ENCODE measurements at places on chromosomes 7 and 10.

DNA sequence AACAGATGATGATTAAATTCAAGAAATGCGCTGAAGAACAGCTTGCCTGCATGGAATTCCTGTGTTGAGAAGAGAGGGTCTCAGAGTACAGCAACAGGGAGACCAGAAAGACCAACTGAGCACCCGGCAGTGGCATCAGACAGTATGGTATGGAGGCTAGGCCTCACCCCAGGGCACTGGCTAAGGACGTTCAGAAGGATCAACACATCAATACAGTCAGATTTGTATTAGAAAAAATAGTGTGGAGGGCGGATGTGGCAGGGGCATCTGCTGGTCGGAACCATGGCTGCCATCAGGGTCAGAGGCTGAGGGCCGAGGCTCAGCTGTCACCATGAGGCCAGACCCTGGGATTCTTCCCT is 142.1 kb downstream of the ADARB2 start:
- DNase-seq = no peak

DNA sequence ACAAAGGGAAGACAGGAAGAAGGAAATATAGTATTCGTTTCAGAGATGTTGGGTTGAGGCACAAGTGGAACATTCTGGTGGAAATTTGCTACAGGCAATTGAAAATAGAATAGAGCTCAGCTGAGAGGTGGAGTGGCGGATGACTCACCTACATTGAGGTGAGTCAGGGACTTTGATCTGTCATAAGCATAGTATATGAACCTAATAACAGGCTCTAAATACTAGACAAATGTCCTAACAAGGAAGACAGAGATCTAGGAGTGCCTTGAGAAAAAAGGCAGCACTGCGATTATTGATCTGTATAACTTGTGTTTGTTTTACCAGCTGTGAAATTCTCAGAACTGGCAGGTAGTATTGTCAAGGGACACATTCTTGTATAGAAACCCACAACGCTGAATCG is 907 bp upstream of the IFRD1 start:
- DNase-seq = peak; percentile 42

DNA sequence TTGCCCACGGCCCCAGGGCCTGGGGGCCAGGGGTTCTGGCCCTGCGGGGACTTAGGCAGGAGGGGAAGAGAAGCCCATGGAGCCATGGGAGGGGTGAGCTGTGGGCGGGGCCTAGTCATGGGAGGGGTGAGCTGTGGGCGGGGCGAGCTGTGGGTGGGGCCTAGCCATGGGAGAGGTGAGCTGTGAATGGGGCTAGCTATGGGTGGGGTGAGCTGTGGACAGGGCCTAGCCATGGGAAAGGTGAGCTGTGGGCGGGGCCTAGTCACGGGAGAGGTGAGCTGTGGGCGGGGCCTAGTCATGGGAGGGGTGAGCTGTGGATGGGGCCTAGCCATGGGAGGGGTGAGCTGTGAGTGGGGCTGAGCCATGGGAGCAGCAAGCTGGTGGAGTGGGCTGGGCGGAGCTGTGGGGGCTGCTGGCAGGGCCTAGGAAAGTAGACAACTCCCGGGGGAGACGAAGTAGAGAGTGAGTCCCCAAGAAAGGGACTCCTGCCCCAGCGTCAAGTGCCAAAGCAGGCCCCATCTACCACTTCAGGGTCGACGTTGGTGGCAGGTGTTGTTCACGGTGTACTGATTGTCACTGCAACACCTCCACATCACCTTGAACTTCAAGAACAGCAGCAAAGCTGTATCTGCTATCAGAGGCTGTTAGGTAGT is 19.2 kb upstream of the TTYH3 start:
- DNase-seq = peak; percentile 63

- peak; percentile 72 for DNase-seq
Measured at GRCh38 chr10:11424456-11425295, 186.8 kb downstream of the USP6NL start.

DNA sequence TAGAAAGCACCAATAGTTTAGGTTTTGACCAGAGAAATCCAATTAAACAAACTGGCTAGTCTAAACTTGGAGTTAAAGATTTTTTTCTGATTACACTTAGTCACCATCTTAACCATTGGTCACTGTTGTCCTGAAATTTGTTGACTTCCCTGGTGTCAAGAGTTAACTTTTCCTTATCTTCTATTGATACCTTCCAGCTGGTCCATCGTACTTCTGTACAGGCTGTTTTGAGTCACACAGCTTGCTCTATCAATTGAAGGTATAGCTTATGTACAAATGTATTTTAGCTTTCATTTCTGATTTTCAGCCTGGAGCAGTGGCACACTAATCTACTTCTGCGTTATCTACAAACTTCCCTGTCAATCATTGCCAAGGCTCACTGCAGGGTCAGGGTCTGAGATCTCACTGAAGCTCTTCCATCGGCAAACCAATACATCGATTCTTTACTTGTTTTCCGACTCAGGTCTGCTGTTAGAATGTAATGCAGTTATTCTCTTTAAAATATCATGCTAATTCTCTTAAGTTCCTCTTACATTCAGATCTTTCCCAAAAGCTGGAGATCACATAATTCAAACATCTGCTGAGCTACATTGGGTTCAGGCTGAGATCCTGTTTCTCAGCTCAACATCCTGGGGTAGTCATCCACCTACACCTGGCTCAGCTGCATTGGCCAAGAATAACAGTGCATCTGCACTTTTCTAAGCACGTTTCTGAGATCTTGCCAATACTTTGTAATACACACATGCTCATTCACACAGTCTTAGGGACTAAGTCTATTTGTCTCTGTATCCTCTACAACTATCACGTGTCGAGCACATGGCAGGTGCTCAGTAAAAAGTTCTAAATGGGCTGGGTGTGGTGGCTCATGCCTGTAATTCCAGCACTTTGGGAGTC is 11.3 kb downstream of the MRPS33 start:
- no peak for DNase-seq

DNA sequence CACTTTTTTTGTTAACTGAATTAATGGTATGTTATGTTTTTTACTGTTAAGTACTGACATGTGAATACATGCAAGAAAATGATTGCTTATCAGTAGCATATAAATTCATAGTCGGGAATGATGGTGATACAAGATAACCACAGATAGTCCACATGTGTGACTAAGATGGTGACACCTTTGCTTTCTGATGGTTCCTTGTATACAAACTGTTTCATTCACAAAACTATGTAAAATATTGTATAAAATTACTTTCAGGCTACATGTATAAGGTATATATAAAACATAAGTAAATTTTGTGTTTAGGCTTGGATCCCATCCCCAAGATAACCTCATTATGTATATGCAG is 10.0 kb downstream of the CISD1 start:
- no peak for DNase-seq

DNA sequence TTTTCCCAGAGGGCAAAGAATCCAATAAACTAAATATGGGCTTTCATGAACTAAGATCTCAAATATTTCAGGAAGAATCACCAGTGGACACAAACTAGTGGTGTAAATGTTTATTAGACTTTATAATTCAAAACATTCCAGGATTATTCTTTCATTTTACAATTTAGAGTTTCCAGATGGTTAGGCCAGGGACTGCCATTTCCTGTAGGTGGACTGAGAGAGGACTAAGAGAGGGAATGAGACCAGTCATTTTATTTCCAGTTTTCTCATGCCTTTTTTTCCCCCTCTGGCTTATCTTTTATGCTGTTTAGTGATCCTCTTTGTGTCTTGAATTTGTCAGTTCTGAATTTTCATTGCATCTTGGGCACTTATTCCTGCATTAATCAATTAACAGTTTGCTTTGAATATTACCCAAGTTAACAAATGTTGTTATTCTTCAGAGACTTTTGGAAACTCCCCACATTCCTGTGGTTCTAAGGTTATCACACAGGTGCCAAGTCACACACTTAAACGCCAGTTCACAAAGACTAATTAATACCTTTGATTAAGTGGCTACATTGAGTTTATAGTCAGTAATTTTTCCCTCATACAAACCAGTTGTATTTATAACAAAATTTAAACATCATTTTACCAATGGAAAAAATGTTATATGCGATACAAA is 12.3 kb downstream of the CISD1 start:
- no peak for DNase-seq

GRCh38 chr7:153675131-153675530 is 377.1 kb upstream of the DPP6 start:
- no peak for DNase-seq

GRCh38 chr7:139186146-139186545 is 44.9 kb upstream of the UBN2 start:
- no peak for DNase-seq

- peak; percentile 49 for DNase-seq
Measured at GRCh38 chr10:98028168-98028770, 2.2 kb downstream of the CRTAC1 start.

DNA sequence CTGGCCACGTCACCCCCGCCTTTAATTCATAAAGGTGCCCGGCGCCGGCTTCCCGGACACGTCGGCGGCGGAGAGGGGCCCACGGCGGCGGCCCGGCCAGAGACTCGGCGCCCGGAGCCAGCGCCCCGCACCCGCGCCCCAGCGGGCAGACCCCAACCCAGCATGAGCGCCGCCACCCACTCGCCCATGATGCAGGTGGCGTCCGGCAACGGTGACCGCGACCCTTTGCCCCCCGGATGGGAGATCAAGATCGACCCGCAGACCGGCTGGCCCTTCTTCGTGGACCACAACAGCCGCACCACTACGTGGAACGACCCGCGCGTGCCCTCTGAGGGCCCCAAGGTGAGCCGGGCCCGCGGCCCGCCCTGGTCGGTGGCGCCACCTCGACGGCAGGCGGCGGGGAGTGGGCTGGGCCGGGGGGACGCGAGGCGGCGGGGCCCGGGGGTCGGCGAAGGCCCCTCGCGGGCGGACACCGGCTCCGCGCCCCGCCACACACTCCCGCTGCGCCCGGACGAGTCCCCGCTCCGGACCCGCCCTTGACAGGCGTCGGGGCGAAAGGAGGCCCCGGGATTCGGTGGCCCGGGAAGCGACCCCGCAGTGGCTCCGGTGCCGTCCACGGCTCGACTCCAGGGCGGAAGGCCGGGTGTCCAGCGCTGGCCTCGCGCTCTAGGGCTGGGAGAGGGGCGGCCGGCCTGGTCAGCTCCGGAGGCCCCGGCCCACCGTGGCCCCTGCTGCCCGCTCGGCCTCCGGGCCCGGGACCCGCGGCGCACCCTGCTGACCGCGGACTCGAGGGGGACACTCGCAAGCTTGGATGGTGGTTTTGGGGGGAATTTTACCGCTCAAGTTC is 557 bp downstream of the BAG3 start:
- no peak for DNase-seq

DNA sequence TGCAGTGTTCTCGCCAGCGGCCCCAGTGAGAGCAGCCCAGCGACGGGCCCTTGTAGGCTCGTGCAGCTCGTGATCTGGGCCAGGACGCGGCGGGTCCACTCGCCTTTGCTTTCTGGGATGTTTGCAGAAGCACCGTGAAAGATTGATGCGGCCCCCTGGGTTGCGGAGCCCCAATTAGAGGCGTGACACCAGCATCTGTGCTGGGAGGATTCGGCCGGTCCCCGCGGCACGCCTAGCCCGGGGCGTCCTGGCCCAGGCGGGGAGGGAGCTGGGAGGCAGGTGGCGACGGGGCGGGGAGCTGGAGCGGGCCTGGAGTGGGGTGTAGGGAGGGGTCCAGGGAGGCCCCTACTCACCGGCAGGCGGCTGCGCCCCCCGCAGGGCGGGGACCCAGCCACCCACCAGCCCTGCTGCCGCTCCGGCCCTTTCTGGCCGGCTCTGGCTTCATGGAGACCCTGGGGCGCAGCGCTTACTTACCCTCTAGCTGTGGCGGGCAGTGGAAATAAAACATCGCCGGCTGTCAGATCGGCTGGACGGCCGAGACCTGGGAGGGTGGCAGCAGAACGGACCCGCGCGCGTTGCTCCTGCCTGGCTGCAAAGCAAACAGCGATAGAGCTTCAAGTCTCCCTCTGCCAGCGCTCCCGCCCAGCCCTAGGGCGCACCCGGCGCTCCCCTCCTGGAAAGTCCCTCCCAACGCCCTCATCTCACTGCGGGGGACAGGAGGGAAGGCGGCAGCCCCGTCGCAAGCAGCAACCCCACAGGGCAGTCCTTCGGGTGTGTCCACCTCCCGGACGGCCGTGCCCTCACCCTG is 752 bp downstream of the DRGX start:
- peak; percentile 12 for DNase-seq

- peak; percentile 63 for DNase-seq
Measured at GRCh38 chr7:147803606-147804005, 787.0 kb upstream of the C7orf33 start.

DNA sequence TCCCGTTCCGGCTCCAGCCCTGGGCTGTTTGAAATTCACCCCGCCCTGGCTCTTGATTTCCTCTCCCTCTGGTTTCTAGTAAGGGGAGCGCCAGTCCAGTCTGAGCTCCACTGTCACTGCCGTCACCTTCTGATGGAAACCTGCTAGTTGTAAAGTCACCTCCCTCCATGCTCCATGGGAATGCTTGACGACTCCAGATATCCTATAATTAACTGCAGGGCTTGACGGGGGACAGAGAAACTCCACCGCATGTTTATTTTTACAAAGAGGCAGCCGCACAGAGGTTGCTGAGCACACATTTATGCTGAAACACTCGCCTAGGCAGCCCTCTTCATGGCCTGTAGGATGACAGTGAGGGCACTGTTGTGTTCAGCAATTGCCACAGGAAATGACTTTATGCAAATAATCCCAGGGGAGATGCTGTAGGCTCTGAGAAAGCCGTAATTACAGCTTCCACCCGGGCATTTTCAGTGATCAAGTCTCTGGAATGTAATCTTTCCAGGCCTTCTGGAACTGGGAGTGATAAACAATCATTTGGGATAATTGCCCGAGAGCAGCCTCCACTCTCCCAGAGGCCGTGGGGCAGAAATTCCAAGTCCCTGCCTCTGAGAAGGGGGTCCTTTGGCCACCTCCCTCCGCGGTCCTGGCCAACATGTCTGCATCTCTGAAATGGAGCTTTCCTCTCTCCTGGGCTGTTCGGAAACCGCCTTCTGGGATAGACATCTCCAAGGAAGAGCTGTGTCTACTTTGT is 300.5 kb downstream of the KLF6 start:
- no peak for DNase-seq

DNA sequence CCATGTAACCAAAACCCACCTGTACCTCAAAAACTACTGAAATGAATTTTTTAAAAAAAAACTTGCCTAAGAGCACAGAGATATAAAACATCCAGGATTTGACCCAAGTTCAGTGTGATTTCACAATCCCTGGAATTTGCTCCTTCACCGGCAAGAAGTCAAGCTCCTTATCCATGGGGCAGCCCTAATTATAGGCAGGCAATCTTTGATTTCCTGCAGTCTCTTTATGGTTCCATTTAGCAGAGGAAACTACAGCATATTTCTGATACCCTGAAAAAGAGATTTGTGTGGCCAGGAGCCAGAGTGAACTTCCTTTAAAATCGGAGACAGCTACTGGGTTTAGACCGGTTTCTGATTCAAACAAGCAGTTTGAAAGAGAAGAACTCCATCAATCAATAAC is 154.1 kb downstream of the CALN1 start:
- DNase-seq = no peak

GRCh38 chr7:38525857-38526256 is 105.3 kb downstream of the AMPH start:
- DNase-seq = no peak
